Upper lobe of right lung (tissue), 1 donor: ENCODE measurements at places on chromosomes 16 and 17. TPM values are rescaled to one million over a fixed set of nuclear protein-coding genes. Genes with fewer than 3 reads are reported as not detected.

DNA sequence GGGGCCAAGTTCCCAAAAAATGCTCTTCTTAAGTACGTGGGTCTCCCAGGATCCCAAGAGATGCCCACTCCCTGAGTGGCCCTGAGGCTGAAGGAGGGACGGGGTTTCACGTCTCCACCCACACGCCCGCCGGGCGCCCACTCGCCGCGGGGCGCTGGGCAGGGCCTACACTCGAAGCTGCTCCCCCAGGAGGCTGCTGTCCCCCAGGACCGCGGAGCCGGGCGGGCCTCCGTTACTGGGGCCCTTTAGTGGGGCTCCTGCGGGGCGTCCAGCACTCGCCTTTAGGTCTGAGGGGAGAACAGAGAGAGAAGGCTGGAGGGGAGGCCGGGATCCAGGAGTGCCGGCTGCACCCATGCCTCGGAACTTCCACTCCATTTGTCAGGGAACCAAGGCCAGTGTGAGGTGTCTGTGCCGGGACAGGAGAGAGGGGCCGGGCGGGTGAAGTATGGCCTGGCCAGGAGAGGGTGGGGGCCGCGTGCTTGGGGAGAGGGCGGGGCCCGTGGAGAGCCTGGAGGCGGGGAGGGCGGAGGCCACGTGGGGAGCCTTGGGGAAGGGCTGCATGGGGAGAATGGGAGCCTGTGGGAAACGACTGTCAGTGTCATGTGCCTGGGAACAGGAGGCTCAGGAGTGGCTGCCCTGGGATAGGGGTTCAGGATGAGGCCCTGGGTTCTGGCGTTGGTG, 18.8 kb downstream of the NUBP1 start:
- no peak for DNase-seq

DNA sequence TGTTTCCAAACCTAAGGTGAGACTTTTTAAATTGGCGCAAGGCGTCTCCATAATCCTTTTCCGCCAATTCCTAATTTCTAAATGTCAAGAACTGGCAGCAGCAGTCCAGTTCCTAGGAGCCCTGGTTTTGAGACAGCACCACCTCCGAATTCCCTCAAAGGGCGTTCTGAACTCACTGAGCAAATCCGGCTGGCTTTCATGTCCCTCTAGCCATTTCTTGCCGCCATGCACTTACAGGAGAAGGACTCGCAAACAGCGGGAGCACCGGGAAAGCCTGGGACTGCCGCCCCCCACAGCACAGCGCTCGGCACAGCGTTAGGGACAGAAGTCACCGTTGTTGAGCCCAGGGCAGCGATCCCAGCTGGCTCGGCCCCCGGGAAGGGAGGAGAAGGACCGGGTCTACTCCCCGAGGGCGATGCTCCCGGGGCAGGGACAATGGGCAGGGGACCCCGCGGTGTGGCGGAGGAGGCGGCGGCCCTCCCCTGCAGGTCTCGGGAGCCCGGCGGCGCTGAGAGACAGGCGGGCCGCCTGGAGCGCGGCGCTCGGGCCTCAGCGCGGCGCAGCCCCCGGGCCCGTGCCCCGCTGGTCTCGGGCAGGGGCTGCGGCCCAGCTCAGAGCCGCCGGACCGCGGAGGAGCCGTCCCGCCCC, 545 bp downstream of the ARHGAP17 start:
- DNase-seq: peak; percentile 76

Gene MYH2
- 1.0 TPM for total RNA-seq

GRCh38 chr16:15973421-15973820, 24.0 kb downstream of the ABCC1 start:
- no peak for DNase-seq

DNA sequence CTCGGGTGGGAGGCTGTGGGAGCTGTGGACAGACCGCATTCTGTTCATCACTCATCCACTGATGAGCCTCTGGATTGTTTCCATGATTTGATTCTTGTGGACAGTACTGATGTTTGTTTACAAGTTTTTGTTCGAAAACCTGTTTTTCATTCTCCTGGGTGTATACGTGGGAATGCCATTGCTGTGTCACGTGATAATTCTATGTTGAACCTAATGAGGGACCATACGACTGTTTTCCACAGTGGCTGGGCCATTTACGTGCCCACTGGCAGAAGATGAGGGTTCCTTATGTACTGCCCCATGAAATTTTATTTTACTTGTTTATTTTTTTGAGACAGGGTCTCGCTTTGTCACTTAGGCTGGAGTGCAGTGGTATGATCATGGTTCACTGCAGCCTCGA, 2.6 kb upstream of the ALG1 start:
- no peak for DNase-seq

- no peak for DNase-seq
Observed at GRCh38 chr17:43092901-43093300, 32.3 kb downstream of the BRCA1 start.

GRCh38 chr17:36544044-36544306, 744 bp upstream of the GGNBP2 start:
- DNase-seq: no peak

Gene TEKT1
- not detected for total RNA-seq

DNA sequence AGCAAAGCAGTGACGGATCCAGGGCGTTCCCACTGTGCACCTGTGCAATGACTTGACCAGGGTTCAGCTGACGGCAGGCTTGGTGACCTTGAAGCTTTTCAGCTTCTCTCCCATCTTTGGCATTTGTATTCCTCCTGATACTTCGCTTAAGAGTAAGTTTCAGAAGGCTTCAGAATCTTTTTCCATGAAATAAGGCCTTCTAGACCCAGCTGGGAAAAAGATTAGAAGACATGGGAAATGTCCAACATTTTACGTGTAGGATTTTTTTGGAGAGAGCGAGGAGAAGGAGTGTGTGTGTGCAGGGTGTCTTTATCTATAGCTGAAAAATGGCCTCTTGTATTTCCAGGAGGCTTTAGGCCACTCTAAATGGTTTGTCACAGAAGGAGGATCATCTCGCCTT, 104.1 kb downstream of the BANP start:
- no peak for DNase-seq

Gene SNX20
- 9.2 TPM for total RNA-seq

DNA sequence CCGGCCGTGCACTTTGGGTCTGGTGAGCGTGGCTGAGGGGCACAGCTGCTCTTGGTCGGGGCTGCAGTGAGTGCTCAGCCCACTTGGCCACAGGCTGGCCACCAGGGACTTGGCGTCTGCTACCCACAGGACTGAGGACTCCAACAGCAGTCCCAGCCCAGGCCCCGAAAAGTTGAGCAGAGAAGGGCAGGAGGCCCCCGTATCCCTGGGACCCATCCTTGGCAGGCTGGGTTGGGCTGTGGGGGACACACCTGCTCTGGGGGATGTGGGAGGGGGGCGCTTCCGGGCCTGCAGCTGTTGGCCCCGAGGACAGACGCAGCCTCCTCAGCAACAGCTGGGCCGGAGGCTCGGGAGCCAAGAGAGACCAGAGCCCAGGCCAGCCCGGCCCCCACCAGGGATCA, 19.4 kb upstream of the SSTR5 start:
- DNase-seq: no peak

Gene ATP1B2
- 4.8 TPM for total RNA-seq

Gene VTN
- 1.3 TPM for total RNA-seq

Gene SIAH1
- 24.8 TPM for total RNA-seq

Gene C17orf78
- not detected for total RNA-seq

Gene PRAC2
- not detected for total RNA-seq

DNA sequence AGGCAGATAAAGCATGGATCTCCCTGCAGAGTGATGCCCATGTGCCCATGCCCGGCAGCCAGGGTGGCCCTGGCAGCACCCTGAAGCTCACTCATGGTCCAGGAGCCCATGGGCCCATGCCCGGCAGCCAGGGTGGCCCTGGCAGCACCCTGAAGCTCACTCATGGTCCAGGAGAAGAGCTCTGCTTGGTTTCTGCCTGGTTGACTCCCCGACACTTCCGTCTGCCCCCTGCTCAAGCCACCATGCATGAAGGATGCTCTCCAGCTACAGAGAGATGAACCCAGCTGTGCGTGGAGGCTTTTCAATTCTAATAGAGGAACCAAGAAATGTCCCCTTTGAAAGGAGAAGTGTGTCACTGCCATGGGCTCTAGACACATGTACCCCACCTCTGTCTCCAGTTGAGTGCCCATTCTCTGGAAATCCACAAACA, 8.7 kb downstream of the CCL17 start:
- no peak for DNase-seq

DNA sequence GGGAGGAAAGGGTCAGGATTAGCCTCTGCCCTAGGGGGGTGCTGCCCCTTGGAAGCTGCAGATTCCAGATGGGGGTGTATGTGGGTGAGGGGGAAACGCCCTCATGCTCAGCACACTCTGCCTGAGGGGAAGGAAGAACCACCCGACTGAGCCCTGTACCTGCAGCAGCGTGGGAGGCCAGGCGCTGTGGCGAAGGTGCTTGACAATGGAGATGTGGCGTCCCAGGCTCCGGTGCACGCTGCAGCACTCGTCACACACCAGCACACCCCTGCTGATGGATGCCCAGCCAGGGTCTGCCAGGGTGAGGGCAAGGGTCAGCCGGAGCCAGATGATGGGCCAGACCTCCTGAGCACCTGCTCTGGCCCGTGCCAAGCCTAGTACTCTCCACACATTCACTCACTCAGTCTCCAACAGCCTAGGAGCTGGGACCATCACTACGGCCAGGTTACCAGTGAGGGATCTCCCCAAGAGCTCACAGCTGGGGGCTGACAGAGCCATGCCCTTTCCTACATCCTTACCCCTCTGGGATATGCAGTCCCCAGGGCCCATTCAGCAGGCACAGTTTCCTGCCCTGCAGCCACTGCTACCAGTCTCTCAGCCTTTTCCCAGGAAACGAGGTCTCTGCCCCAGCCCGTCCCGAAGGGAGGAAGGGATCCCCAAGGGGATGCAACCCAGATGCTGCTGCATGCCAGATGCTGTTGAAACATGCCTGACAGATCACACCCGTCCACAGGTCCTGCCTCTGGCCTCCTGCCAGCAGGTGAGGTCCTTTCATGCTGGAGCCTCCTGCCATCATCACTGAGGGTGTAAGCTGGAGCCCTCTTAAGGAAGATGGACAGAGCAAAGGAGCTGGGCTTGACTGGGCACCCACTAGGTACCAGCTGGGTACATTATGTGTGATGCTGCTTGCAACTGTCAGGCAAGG, 5.9 kb downstream of the GIT1 start:
- no peak for DNase-seq

DNA sequence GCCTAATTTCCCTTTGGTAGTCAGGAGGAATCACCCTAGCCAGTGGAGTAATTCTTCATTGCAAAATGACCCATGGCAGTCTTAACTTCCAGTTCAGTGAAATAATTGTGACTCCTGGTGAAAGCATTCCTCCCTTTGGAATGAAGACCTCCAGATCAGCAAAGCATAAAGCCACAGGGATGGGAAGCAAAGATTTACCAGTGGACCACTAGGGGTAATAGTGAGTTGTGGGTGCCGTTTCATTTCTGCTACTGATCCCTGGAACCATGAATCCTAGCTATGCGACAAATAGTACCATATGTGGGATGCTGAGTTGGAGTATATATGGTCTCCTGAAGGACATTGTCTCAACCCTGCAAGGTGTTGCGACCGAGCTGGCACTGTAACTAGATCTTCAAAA, 13.7 kb downstream of the DYNLL2 start:
- no peak for DNase-seq

GRCh38 chr16:239948-240277, 5.3 kb downstream of the FAM234A start:
- no peak for DNase-seq

GRCh38 chr16:70754851-70755600, 45.9 kb downstream of the VAC14 start:
- DNase-seq: no peak

Gene HOXB6
- 4.9 TPM for total RNA-seq

Gene OR4D1
- not detected for total RNA-seq

Gene SLC5A10
- not detected for total RNA-seq

DNA sequence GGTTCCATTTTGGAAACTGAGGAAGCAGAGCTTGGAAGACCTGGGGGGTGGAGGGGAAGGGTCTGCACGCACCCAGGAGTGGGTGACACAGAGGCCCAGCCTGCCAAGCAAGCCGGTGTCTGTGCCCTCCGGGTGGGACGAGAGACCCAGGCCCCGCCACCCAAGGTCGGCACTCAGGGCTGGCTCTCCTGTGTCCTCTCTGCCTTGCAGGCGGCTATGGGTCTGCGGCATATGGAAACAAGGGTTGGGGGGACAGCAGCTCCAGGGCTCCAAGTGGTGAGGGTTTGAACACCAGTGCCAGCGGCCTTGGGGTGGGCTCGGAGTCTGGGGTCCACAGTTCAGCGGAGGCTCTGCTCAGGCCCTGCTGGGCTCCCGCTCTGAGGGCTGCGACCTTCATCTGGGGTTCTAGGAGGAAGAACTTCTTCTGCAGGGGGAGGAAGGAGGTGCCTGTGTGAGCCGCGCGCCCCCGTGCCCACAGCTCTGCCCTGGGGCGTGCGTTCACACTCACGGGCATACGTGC, 4.6 kb upstream of the CD7 start:
- DNase-seq: peak; percentile 61
